DMS79 treated with DMSO at 0.1 percent for 48 hours (cell line): ENCODE measurements at places on chromosomes 5 and 9.

- no peak for DNase-seq
Observed at GRCh38 chr9:136381966-136382513, 8.6 kb upstream of the CARD9 start.

DNA sequence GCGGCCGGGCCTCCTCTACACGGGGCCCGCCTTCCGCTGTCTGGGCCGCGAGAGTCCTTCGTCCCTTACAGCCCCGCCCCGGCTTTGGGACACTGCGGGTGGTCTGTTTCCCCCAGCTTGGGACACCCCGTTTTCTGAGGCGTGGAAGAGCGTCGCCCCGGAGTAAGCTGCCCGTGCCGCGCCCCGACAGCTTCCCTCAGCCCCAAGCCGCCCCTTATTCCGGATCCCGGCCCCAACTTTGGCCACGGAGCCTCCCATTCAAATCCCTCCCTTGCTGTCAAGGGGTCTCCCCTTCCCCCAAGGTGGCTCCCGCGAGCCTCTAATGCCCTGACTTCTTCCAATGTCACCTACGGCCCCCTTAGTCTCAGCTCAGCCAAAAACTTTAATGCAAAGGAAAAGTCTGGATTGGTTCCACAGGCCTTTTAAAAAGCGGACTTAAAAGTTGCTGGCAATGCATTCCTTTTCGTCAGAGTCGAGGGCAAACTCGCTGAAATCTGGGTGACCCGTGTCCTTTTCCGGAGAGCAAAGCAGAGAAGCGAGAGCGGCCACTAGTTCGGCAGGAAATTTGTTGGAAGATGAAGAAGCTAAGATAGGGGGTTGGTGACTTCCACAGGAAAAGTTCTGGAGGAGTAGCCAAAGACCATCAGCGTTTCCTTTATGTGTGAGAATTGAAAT lies 19.8 kb downstream of the EXOSC2 start:
- DNase-seq: no peak

- no peak for DNase-seq
Observed at GRCh38 chr9:109176386-109176785, 9.3 kb upstream of the FRRS1L start.

GRCh38 chr5:107735558-107735957 lies 64.8 kb upstream of the EFNA5 start:
- DNase-seq: no peak

GRCh38 chr5:32559921-32560320 lies 25.4 kb upstream of the SUB1 start:
- no peak for DNase-seq

DNA sequence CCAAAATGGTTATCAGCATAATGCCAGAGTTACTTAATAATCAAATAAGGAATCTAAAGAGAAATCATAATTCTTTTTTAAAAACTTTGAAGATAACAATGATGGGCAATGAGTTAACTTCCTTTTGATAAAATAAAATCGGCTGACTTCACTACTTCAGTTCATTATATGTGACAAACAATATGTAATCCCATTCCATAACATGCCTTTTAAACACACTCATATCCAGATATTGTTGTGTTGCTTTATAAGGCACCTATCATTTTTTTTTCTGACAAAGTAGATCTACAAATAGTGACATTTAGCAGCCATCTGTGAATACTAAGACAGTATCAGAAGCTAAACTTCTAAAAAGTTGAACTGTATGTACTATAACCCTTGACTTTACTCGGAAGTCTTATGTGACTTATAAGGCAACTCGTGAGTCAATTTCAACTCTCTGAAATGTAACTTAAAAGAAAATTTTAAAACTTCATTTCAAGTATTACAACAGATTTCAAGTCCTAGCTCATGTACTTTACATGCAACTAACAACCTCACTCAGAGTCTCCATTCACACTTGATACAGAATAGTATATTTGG lies 7.5 kb downstream of the ADAMTS6 start:
- DNase-seq: no peak

DNA sequence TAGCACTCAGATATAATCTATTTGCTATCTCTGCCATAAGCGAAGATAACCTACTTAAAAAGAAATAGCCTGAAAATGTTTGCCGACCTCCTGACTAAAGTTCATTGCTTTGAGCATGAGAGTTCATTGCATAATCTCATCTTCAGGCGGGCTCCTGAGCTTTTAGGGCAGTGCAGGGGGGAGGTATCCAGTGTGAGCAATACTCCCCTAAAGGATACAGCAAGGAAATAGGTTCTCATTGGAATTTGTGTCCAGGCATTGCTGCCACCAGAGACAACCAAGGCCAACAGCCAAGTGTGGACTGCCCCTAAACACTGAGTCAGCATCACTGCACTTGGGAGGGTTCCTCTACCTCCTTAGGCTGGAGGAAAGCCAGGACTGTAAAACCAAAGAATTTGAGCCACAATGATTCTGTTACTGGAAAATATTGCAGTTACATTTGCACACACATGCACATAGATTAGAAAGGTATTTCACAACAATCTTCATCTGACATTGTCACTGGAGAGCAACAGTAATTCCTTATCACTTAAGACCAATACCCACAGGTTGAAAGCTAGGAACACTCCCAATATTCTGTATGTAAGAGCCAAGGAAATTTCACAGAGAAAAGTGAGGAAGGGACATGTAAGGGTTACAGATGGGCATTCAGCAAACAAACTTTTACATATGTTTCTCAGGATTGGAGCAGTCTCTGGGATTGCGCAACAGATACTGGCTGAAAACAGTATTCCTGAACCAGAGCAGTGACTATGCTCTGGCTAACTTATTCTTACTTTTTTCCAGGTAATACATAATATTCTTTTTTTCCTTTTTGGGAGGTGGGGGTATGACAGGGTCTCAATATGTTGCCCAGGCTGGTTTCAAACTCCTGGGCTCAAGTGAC lies 98.6 kb upstream of the TLE1 start:
- DNase-seq: no peak

- no peak for DNase-seq
Observed at GRCh38 chr5:155136216-155136850, 122.8 kb downstream of the KIF4B start.

GRCh38 chr5:82537687-82538306 lies 259.6 kb upstream of the RPS23 start:
- no peak for DNase-seq

GRCh38 chr5:157476702-157477408 lies 16.8 kb downstream of the NIPAL4 start:
- DNase-seq: peak; percentile 22

DNA sequence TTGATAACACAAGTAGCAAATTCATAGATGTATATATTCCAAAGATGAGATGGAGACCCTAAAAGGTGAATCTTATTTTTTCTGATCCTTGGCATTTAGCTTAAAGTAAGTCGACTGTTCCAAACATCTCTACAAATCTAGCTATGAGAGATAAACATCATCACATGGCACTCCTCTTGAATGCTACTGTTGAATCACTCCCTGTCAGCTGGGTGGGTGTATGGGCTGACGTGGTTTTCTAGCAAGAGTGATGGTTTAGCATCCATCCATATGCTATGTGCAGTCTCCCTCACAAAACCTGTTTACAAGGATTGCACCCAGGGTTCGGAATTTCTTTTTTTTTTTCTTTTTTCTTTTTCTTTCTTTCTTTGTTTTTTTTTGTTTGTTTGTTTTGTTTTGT lies 13.8 kb downstream of the ACO1 start:
- no peak for DNase-seq

DNA sequence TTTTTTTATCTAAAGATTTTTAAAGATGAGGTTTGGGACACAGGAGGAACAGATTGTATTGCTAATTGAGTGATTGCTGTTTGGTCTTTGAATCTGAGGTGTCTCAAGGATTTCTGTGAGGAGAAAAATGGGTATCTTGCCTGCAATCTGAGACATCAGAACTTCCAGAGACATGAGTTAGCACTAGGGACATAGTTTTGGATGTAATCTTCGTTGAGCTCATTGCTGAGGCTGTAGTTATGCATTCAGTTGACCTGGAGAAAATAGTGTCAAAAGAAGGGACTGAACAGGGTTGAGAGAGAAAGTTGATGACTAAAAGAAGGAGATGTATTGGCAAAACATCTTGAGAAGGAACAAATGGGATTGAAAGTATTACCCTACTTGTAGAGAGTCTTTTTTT lies 24.6 kb downstream of the C9orf85 start:
- no peak for DNase-seq

GRCh38 chr9:87250205-87250604 lies 247.5 kb upstream of the DAPK1 start:
- no peak for DNase-seq

- DNase-seq: no peak
Observed at GRCh38 chr5:66843065-66843464, 246.9 kb downstream of the MAST4 start.

DNA sequence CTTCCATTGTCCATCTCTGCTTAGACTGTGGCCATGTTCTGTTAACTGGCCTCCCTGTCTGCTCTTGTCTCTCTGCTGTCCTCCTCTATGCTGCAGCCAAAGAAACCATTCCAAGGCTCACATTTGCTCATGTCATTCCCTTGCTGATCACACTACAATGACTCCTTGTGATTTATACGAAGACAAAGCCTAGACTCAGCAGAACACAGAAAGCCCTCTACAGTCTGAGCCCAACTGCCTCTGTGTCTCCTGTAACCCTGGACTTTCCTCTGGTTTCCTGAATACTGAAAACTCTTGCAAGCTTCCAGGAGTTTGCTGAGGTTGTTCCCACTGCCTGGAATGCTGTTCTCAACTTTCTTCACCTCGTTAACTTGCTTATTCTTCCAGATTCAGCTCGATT lies 191.8 kb downstream of the TMEM38B start:
- no peak for DNase-seq

- no peak for DNase-seq
Observed at GRCh38 chr5:159663986-159664385, 252.3 kb upstream of the ADRA1B start.

DNA sequence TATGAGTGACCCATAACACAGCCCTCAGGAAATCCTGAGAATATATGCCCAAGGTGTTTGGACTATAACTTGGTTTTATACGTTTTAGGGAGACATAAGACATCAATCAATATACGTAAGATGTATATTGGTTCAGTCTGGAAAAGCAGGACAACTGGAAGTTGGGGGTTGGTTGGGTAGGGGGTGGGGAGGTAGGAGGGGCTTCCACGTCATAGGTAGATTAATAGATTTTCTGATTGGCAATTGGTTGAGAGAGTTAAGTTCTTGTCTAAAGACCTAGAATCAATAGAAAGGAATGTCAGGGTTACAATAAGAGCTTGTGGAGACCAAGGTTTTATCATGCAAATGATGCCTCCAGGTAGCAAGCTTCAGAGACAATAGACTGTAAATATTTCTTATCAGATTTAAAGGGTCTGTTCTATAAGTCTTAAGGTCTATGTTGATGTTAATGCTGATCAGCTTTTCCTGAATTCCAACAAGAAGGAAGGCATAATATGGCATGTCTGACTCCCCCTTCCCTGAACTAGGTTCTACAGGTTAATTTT lies 2267.7 kb upstream of the ACO1 start:
- no peak for DNase-seq

DNA sequence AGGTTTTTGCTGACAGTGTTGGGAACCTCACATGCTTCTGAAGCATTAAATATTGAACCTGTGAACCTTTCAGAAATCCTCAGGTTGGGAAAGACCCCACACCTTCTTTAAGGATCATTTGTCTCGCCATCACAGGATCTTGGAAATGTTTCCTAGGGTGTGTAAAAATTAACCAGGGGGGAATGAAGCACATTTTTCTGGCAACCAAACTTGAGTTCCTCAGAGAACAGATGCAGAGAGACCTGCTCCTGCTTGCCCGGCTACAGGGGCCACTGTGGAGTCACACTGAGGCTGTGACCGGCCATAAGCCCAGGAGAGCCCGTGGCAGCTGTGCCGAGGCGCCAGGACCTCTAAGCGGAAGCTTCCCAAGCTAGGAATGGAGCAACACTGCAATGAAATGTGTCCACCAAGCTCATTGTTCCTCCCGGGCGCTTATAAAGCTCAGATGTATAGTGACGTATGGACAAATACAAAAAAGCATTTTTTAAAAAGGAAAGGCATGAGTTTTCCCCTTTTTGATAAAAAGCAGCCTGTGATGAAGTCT lies 7.7 kb downstream of the CXCL14 start:
- no peak for DNase-seq

GRCh38 chr9:115781070-115781736 lies 372.4 kb upstream of the PAPPA start:
- no peak for DNase-seq

- DNase-seq: no peak
Observed at GRCh38 chr5:33258553-33258952, 182.2 kb upstream of the TARS1 start.

- DNase-seq: no peak
Observed at GRCh38 chr5:76025069-76025468, 58.1 kb upstream of the SV2C start.

- no peak for DNase-seq
Observed at GRCh38 chr5:143186623-143187022, 216.9 kb downstream of the NR3C1 start.

DNA sequence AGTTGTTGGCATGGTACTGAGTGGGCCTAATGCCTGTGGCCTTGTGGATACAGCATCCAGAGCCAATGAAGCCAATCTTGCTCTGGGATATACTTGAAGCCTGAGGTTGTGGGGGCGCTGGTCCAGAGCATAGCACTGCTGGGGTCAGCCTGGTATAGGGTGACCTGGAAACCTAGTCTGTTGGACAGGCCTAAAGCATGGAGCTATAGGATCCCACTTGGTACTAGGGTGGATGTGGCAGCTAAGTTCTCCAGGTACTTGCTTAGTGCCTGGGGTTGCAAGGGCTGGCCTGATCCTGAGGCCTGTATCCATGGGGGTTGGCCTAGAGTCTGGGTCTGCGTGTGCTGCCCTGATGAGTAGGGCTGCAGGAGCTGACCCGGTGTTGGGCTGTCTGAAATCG lies 1168.2 kb upstream of the C9orf72 start:
- no peak for DNase-seq

DNA sequence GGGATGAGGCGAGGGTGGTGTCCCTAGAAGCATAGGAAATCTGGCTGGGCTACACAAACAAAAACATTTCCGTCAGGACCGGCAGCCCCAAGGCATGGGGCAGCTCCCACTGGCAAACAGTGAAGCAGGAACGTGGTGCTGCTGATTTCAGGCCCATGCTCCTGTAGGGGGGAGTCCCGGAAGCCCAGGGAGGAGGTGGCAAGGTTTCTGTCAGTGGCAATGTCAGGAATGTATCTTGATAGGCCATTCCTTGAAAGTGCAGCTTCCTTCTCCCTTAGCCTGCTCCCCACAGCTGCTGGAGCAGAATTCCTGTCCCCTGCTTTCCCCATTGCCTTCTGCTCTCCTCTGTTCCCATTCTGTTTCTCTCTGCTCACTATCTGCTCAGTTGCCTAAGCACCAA lies 42.4 kb downstream of the MRRF start:
- DNase-seq: no peak

GRCh38 chr5:33494466-33494865 lies 53.7 kb downstream of the TARS1 start:
- DNase-seq: no peak

GRCh38 chr5:149872351-149873040 lies 72.1 kb downstream of the PDE6A start:
- DNase-seq: peak; percentile 1
